CD4-positive, alpha-beta T cell (primary cell): ENCODE measurements at places on chromosomes 1 and 21.

DNA sequence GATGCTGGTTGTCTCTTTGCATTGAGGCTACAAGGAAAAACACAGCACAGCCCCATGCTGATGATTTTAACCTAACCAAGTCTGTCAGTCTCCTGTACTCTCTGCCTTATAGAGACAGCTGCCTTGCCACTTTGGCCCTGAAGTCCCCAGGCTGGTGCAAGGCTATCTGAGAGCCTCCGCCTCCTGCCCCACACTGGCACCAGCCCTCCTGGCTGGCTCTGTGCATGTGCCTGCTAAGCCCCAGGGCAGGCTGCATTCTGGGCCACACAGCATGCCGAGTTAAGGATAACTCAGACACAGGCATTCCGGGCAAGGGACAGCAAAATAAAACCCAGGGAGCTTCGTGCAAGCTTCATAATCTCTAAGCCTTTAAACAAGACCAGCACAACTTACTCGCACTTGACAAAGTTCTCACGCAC is 910 bp downstream of the RUNX1 start:
- peak; percentile 29 for DNase-seq

GRCh38 chr1:38962560-38962959 is 20.9 kb upstream of the RHBDL2 start:
- no peak for DNase-seq

DNA sequence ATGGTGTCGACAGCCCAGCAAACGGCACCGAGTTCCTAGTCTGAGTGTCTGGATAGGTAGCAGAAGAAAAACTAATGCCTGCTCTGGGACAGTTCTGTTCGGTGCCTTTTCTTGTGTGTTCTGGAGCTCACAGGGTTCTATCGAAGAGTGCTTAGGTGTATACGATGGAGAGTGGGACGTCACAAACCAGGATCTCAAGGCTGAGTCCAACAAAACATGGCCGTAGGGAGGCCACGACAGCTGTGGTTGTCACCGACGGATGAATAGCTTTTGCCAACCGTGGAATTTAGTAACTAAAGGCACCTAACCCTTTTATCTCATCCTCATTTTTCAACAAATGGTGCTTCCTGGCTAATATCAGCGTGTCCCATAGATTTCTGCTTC is 635 bp upstream of the SYNJ1 start:
- no peak for DNase-seq

GRCh38 chr1:228782662-228783417 is 47.6 kb downstream of the RHOU start:
- no peak for DNase-seq
